T-helper 9 cell (primary cell): ENCODE measurements at places on chromosomes 13 and 19.

DNA sequence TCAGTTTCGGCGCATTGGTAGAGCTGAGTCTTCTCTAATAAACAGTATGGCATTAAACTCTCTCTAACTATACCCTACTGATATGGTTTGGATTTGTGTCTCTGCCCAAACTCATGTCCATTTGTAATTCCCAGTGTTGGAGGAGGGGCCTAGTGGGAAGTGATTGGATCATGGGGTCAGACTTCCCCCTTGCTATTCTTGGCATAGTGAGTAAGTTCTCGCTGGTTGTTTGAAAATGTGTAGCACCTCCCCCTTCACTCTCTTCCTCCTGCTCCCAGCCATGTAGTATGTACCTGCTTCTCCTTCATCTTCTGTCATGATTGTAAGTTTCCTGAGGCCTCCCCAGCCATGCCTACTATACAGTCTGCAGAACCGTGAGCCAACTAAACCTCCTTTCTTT lies 682.7 kb upstream of the ARGLU1 start:
- DNase-seq, result no peak

DNA sequence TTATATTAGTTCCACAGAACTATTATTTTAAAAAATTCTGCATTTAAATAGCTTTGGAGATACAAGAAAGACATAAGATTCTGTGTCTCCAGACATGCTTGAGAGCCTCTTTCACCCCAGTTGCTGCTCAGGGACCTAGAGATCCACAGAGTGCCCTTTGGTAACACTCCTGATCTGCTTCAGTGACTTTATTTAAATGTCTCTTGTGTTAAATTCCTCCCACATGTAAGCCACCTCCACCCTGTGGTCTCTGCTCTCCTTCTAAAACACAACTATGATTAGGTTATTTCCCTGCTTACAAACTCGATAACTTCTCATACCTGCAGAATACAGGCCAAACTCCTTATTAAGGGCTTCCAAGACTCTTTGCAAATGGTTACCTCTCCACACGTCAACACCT lies 141.0 kb downstream of the RFC3 start:
- DNase-seq, result no peak

- no peak for DNase-seq
Measured at GRCh38 chr19:45712699-45713067, 18.0 kb downstream of the FBXO46 start.

- DNase-seq, result no peak
Measured at GRCh38 chr13:107434347-107434746, 781.0 kb downstream of the LIG4 start.

GRCh38 chr13:45040173-45040572 lies 50.8 kb downstream of the GPALPP1 start:
- DNase-seq, result no peak

GRCh38 chr13:48505597-48506091 lies 27.2 kb downstream of the RCBTB2 start:
- DNase-seq, result peak; percentile 21

- no peak for DNase-seq
Measured at GRCh38 chr13:60511637-60512036, 114.6 kb downstream of the TDRD3 start.

GRCh38 chr13:113027566-113027965 lies 58.6 kb downstream of the MCF2L start:
- no peak for DNase-seq

DNA sequence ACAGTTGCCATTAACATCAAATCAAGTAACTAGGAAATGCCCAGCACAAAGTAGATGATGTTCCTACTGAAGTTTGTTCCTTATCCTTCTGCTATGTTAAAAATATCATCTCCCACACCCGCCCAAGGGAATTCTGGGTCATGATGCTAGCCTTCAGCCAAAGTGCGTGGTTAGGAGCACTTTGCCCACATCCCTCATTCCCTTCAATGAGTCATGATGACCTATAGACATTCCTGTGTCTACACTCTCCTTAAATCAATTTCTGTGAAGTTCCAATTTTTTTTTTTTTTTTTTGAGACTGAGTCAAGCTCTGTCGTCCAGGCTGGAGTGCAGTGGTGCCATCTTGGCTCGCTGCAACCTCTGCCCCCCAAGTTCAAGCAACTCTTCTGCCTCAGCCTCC lies 17.0 kb downstream of the RXFP2 start:
- no peak for DNase-seq
